ENCODE measurements at places on chromosomes 5 and 9.

DNA sequence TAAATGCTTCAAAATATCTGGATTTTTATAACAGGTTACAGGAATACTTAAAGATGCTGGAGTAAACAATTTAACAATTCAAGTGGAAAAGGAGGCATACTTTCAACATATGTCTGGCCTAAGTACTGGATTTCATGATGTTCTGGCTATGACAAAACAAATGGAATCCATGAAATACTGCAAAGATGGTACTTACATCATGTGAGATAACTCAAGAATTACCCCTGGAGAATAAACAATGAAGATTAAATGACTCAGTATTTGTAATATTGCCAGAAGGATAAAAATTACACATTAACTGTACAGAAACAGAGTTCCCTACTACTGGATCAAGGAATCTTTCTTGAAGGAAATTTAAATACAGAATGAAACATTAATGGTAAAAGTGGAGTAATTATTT, 35.6 kb downstream of the SLC30A5 start:
- DNase-seq, result no peak

DNA sequence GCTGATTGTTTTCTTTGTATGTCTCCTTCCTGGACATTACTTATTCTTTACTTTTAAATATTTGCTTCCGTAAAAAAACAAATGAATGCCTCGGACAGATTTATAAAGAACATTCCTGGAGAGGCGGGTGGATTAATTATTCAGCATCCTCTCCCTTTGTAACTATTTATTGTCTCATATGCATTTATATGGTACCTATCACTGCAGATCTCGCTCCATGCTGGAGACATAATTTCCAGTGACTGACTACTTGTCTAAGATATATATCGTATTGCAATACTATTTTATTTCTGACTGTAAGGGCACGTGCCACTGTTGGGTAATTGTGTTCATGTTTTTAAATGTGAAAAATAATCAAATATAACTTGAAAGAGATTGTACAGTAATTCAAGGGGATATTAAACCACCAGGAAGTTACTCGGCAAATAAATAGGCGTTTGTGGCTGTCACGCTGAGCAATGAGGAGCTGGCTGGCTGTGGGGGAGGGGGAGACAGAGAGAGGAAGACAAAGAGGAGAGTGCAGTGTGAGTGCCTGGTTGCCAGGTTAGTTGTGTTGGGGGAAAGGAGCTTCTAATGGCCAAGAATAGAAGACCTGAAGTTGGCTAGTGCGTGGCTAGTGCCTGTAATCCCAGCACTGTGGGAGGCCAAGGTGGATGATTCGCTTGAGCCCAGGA, 131.8 kb upstream of the GABRP start:
- DNase-seq, result no peak

DNA sequence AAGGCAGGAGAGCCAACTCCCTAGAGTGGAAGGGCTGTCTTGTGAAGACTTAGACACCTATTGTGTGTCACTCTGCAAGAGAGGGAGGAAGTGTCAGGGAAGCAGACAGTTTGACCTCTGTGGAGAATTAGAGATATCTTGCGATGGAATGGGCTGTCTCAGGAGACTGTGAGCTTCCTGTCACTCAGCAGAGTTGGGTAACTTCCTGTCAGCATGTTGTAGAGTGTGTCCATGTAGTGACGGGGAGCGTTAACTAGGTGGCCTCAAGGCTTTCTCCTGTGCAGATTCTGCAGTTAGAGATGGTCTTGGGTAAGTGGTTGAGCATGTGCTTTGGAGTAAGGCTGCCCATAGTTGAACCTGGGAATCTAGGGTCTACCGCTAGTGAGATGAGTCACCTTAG, 136.5 kb downstream of the KIF4B start:
- DNase-seq, result no peak

DNA sequence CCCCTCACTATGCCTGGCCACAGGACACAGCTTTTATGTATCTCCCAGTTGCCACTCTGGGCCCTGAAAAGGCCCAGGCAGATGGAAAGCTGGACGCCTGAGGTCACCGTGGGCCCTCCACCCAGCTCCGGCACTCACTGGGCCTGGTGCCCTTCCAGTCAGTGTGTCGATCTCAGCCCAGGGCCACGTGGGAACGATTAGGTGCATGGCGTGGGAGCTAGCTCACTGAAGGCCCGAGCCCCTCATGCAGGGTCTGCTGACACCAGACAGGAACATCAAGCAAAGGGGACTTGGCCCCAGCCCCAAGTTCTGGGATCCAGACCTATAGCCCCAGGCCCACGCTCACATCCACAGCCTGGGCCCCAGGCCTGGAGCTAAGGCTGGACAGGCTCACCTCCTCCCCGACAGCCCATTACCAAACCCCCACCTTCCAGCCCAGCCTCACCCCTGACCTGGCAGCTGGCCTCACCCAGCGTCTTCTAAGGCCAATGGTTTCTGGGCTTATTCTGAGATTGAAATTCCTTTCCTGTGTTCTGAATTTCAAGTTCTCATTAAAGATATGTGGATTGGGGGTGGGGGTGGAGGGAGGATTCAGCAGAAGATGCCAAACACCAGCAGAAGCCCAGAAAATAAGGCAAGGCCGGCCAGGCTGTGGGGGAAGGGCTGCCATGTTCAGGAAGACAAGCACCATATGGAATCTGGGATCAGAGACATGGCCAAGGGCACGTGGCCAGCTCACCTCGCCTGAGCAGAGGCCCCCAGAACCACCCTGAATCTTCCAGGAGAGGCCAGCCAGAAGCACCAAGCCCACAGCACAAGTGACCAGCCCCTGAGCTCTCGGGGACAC, 74.5 kb downstream of the ADAMTS2 start:
- DNase-seq, result no peak

GRCh38 chr5:95272316-95272929, 12.5 kb downstream of the MCTP1 start:
- DNase-seq, result no peak

GRCh38 chr9:100084128-100084453, 14.7 kb downstream of the ERP44 start:
- DNase-seq, result peak; percentile 69

DNA sequence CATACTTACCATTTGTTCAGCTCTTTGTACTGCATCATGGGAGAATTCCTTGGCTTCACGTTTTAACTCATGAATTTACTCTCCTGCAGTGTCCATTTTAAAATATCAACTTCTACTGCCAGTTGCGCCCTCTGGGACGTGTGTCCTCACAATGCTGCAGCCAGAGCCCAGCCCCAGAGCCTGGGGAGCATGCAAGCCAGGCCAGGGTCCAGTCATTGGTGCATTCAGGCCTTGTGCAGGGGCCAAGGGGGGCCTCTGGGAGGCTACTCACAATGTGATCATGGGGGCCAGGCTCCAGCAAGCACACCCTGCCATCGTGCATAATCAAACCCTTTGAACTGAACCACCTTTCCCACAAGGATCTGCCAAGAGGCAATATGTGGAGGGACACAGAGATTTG, 105.6 kb upstream of the CCDC112 start:
- DNase-seq, result no peak

DNA sequence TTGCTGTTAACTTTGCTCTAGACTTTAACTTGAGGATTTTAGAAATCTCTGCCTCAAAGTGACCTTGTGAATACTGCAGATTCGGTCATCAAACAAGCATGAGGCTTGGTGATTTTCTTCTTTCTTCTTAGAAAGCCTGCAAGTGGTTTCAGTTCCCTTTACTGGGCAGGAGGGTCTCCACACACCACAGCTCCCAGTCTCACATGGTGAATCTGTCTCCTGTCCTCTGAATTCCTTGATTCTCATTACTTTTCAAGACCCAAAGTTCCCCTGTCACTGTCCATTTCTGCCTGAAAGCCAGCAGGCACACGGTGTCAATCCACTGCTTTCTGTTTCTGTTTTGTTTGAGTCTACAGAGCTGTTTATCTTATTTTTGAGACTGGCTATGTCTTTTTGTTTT, 14.1 kb downstream of the HSPB3 start:
- no peak for DNase-seq

DNA sequence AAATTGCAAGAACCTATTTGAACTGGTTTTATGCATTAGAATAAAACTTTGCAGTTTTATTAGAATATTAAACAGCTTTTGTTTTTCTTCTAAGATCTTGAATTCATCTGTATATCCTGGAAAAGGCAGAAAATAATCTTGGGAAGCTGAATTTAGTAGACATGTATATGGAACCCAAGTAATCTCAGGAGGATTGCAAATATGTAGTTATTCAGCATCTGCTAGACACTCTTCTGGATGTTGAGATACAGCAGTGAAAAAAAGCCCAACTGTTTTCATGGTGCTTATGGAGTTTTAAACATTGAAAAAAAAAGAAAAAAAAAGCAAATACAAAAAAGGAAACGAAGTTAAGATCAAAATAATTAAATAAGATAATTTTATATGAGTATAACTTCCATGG, 922.2 kb upstream of the SEMA6A start:
- DNase-seq, result no peak

DNA sequence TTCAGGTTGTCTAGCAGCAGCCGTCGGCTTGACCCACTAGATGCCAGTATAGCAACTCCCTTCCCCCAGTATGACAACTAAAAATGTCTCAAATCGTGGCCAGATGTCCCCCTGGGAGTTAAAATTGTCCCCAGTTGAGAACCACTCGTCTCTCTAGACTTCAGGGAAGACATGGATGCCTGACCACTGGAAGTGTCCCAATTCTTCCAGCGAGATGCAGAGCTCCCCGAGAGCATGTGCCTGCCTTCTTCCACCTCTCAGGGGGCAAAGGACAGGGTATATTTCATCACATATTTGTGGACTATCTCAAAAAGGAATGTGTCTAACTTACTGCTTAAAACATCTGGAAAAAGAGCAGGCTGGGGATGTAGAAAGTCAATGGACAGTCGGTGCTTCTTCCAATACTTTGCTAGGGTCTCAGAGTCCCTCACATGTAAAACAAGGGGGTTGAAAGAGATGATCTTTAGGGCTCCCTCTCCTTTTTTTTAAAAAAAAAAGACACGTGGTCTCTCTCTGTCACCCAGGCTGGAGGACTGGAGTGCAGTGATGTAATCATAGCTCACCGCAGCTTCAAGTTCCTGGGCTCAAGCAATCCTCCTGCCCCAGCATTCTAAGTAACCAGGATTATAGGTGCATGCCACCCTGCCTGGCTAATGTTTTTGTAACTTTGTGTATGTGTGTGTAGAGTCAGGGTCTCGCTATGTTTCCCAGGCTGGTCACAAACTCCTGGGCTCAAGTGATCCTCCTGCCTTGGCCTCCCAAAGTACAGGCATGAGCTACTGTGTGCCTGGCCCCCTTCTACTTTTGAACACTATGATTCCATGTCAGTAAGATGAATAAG, 190.6 kb downstream of the DAB2IP start:
- no peak for DNase-seq

- no peak for DNase-seq
Observed at GRCh38 chr5:74946471-74946870, 80.3 kb upstream of the FAM169A start.

DNA sequence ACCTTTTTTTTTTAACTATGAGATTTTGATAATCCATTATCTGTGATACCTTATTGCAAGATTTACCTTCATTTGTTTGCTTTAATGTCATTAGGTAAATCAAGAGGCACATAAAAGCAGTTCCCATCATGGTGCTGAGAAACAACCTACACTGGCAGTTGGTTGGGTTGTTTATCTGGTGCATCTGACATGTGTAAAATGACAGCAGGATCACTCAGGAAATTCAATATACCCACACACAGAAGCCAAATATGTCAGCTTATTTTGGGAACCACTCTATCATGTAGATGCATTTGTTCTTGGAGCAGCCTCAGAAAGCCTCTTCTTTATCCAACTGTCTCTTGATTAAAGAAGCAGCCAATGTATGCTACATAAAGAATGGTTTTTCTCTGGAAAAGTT, 7.8 kb upstream of the CCDC192 start:
- no peak for DNase-seq

DNA sequence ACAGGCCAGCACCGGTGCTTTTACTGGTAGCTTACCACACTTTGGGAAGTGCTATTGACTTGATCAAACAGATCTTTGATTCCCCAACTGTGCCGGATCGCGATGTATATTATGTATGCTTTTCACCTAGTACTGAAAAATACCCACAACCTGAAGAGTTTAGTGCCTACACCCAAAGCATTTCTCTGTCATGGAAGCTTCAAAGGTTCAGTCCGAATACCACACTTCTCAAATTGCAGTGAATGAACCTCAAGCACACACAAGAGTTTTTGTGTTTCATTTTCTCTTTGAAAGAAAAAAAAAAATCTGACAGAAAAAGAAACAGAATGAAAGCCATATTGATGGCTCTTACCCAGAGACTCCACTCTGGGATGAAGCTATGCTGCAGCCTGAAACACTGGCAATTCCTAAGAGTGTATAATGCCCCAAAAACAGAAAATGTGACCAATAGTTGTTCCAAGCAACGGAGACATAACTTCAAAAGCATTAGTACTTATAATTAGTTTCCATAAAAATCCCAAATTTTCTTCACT, 100.9 kb downstream of the EBF1 start:
- no peak for DNase-seq

- DNase-seq, result no peak
Observed at GRCh38 chr9:72207278-72207677, 58.0 kb downstream of the GDA start.

DNA sequence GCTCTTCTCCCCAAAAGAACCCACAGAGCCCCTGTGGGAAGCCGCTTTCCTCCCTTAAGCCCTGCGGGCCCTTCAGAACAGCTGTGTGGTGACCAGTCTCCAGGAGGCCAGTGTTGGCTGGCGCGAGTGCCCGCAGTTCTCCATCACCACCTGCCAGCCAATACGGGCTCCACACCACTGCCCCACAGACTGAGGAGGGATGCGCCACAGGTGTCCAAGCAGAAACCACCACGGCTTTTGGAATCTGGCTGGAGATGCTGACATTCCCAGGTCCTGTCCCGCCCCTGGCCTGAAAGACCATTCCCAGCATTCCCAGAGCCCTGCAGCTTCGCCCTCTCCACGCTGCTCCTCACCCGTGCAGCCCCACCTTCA, 12.8 kb downstream of the CCNI2 start:
- DNase-seq, result no peak

- no peak for DNase-seq
Observed at GRCh38 chr9:86486891-86487837, 133.0 kb upstream of the TUT7 start.

DNA sequence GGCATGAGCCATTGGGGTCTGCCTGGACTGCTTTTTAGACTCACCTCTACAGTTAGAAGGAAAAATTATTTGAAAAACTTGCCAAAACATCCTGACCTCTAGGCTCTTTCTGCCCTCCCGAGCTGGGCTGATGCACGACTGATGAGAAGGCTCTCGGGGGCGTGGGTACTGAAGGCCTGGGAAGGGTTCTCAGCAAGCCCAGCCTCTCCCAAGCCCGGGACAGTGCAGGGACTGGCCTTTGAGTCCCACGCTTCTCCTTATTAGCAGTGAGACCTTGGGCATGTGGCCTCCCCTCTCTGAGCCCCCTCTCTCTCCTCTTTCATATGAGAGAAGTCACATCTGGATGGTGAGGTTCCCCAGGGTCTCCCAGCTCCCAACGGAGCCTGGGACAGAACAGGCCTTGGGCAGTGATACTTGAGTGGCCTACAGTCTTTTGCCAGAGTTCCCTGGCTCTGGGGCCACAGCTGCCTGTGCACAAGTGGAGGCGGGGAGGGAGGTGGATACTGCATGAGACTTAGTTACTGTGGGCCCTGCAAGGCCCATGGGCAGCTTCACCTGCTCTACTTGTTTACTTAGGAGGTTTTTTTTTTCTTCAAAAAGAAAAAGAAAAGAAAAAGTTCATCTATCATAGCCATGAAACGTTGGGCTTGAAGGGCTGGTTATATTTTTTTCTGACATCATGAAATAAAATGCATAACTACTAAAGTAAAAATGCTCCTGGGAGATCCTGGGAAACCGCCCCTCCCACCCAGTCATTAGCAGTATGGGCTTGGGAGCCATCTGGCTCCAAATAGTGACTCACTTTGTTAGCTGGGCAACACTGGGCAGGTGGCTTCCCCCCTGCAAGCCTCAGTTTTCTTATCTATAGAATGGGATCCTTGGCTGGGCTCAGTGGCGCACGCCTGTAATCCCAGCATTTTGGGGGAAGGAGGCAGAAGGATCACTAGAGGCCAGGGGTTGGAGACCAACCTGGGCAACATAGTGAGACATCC, 139.4 kb downstream of the GAPVD1 start:
- no peak for DNase-seq
